ENCODE measurements at places on chromosomes 6 and 20. TPM values are rescaled to one million over a fixed set of nuclear protein-coding genes. Genes with fewer than 3 reads are reported as not detected.
A peak's percentile ranks its signal among the peaks of the same experiment; 100 is the strongest.

VWA7 gene
- 0.29 TPM for total RNA-seq

ZNF831 gene
- total RNA-seq: not detected

BANF2 gene
- total RNA-seq: not detected

GABRR1 gene
- not detected for total RNA-seq

GRM1 gene
- total RNA-seq: under 0.01 TPM

VARS2 gene
- 15.6 TPM for total RNA-seq

DNA sequence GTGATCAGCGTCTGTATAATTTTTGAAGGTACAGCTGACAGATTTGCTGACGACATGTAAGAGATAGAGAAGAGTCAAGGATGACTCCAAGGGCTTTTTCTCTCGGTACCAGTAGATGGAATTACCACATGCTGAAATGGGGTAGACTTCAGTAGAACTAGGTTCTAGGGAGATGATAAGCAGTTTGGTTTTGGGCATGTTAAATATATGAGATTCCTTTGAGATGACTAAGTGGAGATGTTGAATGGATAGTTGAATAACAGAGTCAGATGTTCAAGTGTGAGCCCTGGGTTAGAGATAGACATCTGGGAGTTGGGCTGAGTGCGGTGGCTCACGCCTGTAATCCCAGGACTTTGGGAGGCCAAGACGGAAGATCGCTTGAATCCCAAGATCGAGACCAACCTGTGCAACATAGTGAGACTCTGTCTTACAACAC lies 50.0 kb downstream of the PHF20 start:
- DNase-seq: peak; percentile 82

- DNase-seq: no peak
Observed at GRCh38 chr6:54817236-54817635, 29.3 kb upstream of the FAM83B start.

- peak; percentile 91 for DNase-seq
Observed at GRCh38 chr6:52576392-52577021, 353 bp downstream of the TRAM2 start.

- no peak for DNase-seq
Observed at GRCh38 chr6:159821122-159821521, 21.0 kb downstream of the PNLDC1 start.

GRCh38 chr6:154792761-154793160 lies 59.5 kb downstream of the SCAF8 start:
- DNase-seq: no peak

GRCh38 chr6:132818404-132819359 lies 4.3 kb downstream of the RPS12 start:
- DNase-seq: no peak

- DNase-seq: peak; percentile 84
Observed at GRCh38 chr6:27312146-27312949, at the start of gene POM121L2. POM121L2 (minus strand) TSS chr6:27312273; CDS start chr6:27312170, 103 bp downstream.

- DNase-seq: peak; percentile 90
Observed at GRCh38 chr6:43702534-43703440, 15.2 kb upstream of the MRPS18A start.

DNA sequence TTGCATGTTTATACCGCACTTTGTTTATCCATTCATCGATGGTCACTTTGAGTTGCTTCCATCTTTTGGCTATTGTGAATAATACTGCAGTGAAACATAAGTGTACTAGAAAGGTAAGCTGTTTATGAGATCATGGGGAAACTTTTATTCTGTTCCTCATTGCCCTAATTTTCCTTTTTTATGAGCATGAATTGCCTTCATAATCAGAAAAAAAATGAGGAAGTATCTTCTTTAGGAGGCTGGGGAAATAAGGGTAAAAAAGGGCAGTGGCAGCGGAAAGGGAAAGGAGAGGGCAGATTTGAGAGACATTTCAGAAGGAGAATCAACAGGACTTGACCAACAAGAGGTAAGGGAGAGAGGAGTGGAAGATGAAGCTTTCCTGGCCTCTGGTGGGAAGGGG lies 14.3 kb upstream of the SERINC3 start:
- DNase-seq: no peak

DNA sequence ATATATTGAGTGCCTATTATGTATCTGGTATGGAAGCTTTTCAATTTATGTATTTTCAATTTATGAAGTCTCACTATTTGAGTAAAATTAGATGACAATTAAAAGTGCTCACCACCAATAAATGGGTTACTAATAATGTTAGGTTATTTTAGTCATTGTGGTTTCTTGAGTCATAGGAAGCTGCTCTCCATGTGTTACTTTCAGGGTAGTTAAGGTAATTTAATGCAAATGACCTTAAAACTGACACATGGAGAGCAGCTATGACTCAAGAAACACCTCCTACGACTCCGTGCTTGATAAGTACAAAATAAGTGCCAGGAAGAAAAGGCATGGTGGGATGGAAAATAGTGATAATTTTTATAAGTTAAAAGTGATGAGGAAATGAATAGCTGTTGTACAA lies 16.5 kb upstream of the TINAG start:
- no peak for DNase-seq
